Ovary (tissue), 10 donors: ENCODE measurements at places on chromosomes 6 and 20.

DNA sequence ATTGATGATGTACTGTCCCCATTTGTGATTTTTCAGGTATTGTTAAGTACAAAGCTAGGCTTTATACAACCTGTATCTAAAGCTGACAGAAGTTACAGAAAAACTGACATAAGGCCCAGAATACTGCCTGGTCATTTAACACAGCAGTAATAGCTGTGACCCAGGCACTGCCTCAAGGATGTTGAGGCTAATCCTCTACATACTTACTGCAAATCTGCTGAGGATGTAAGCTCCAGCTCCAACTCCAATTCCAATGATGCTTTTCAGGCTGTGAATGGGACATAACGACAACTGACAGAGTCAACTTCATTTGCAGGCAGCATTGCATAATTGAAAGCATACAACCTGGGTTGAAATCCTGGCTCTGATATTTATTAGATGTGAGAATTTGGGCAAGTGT is 36.3 kb upstream of the SLA2 start:
- no peak overlapping the region for H3K4me3 ChIP-seq
- H3K4me1 ChIP-seq, result no peaks in the 10 kb centered on the region
- H3K36me3 ChIP-seq, result no peaks in the 10 kb centered on the region
- H3K27me3 ChIP-seq, result no peaks in the 10 kb centered on the region
- DNase-seq, result no peak

GRCh38 chr6:170294298-170294730 is 3.4 kb upstream of the DLL1 start:
- no peak overlapping the region for H3K27ac ChIP-seq
- H3K4me3 ChIP-seq, result no peak overlapping the region
- DNase-seq, result no peak
- H3K36me3 ChIP-seq, result no peaks in the 10 kb centered on the region
- H3K27me3 ChIP-seq, result peaks cover 3% of the 10 kb centered on the region
- H3K4me1 ChIP-seq, result peaks cover 25% of the 10 kb centered on the region

DNA sequence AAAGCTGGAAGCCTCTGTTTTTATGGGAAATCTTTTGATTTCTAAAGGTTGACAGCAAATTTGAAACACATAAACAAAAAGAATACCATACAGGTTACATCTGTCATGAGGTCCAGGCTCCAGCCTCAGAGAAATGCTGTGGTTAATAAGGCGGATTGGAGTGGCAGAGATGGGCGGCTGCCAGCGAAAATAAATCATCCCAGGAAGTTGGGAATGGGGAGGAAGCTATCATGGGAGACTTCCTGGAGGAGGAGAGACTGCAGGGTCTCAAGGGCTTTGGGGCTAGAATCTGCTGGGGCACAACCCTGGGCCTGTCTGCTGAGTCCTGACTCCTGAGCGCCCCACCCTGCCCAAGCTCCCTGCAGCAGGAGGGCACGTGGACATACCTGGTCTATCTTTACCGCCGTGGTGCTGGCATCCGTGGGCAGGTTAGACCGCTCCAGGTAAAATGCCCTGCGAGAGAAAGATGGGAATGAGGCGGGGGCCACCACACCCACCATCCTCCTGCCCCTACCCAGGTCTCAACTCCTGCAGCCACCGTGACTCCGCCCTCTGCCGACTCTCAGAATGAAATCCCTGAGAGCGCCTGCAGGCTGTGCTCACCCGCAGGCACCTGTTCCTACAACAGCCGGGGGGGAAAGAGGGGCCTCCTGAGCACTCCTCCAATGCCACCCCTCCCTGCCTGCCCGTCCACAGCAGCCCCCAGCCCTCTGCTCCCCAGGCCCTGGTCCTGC is 197.3 kb downstream of the PREX1 start:
- DNase-seq, result no peak
- peaks cover 3% of the 10 kb centered on the region for H3K4me1 ChIP-seq
- H3K27ac ChIP-seq, result no peak overlapping the region
- H3K36me3 ChIP-seq, result no peaks in the 10 kb centered on the region

DNA sequence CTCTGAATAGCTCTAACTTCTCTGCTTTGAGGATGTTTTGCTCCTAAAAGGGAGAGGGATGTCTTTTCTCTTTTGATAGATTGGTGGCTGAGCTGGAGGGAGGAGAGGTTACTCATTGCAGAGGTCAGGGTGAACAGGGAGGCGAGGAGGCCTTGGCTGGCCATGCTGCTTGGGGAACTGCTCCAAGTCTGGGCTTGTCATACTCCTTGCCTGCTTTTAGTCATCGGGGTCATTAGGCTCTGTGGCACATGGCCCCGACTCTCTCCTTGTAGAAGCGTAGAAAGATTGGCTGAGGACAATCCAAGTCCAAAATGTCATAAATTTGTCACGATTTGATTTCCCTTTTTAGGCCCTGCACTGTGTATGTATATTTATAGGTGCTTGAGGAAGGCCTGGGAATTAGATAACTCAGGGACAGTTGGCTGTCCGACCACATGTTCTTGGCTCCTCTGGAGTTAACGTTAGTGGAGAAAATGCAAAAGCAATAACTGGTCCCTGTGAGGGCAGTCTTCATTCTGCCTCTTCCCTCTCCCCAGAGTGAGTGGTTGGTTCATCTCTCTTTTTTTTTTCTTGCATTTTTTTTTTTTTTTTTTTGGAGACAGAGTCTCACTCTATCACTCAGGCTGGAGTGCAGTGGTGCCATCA is 160.1 kb downstream of the SCP2D1 start:
- H3K4me3 ChIP-seq, result no peak overlapping the region
- H3K27ac ChIP-seq, result no peak overlapping the region
- H3K4me1 ChIP-seq, result peaks cover 4% of the 10 kb centered on the region
- H3K36me3 ChIP-seq, result no peaks in the 10 kb centered on the region

DNA sequence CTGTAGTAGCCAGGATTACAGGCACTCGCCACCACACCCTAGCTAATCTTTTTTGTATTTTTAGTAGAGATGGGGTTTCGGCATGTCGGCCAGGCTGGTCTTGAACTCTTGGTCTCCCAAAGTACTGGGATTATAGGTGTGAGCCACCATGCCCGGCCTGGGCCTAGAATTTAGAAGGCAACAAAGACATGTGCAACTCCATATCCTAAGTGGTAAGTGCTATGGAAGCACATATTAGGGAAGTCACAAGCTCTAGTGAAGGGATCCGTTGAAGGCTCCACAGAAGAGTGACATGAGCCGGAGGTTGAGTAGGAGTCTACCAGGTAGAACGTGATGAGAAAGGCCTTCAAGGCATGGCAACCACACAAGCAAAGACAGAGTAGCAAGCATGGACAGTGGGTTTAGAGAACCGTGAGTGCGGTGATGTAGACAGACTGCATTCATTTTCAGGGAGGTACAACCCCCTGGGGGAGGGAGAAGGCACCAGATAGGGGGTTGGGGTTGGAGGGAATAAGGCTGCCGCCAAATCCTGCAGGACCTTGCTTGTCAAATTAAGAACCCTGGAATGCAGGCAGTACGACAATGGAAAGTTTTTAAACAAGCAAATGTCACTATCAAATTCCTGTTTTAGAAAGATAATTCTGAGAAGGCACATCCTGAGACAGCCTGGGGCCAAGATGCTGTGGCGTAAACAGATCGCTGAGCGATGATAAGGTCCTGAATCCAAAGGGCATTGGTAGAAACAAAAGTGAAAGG is 50.2 kb downstream of the ARHGAP18 start:
- H3K4me1 ChIP-seq, result peaks cover 5% of the 10 kb centered on the region
- no peak for DNase-seq
- H3K4me3 ChIP-seq, result no peak overlapping the region
- H3K27me3 ChIP-seq, result no peaks in the 10 kb centered on the region
- H3K36me3 ChIP-seq, result no peaks in the 10 kb centered on the region

- no peaks in the 10 kb centered on the region for H3K27me3 ChIP-seq
- H3K36me3 ChIP-seq, result no peaks in the 10 kb centered on the region
- no peak overlapping the region for H3K4me3 ChIP-seq
- DNase-seq, result no peak
- H3K4me1 ChIP-seq, result no peaks in the 10 kb centered on the region
Observed at GRCh38 chr20:49843770-49844380, 31.2 kb downstream of the SLC9A8 start.

DNA sequence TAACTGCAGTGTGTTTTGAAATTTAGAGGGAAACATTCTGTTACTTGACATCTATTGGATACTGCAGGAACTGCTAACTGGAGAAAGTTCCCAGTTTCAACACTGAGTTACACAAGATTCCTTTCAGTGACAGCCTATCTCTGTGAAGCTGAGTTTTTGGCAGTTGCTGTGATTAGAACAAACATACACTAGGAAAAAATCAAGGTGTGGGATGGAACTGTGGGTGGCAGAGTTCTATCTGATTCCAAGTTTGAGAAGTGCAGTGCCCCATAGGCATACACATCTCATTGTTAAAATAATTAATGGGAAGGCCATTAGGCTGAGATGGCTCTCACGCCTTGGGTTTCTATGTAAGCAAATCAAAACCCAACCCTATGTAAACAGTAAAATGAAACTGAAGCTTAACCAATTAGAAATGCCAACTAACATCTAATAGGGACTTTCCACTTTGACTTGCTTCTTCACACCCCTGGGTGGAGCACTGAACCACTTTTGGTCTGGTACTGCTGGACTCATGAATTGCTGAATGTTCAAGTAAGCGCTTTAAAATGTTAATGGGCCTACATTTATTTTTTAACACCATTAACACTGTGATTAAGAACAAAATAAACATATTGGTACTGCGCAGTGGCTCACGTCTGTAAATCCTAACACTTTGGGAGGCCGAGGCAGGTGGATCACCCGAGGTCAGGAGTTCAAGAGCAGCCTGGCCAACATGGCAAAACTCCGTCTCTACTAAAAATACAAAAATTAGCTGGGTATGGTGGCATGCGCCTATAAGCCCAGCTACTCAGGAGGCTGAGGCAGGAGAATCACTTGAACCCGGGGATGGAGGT is 55.2 kb upstream of the TBC1D7 start:
- no peaks in the 10 kb centered on the region for H3K27me3 ChIP-seq
- H3K36me3 ChIP-seq, result no peaks in the 10 kb centered on the region
- H3K27ac ChIP-seq, result no peak overlapping the region

DNA sequence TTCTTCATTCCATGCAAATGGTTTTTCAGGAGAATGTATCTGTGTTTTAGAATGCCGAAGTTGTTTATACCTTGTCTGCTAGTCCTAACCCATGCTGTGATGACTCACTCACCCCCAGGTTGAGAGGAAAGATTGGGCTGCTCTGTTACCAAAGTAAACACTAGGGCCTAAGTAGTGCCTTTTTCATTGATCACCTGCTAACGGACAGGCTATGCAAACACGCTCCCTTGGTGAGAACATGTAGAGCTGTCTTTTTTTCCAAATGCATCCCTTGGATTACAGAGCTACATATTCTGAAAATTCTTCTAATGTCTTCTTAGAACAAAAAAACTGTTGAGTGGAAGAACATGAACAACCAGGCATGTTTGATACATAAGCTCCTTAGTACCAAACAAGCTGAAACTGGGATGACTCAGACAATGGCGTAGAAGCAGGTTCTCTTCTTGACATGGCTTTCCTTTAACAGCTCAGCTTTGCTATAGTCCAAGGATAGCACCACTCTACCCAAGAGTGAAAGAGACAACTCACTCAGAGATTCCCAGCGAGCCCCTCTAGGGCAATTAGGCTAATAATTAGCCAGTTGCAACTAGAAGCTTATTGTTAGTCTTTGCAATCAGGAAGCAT is 20.5 kb downstream of the PERP start:
- H3K4me3 ChIP-seq, result no peak overlapping the region
- no peaks in the 10 kb centered on the region for H3K36me3 ChIP-seq
- H3K27me3 ChIP-seq, result no peaks in the 10 kb centered on the region
- H3K27ac ChIP-seq, result no peak overlapping the region
- DNase-seq, result no peak
- H3K4me1 ChIP-seq, result no peaks in the 10 kb centered on the region

DNA sequence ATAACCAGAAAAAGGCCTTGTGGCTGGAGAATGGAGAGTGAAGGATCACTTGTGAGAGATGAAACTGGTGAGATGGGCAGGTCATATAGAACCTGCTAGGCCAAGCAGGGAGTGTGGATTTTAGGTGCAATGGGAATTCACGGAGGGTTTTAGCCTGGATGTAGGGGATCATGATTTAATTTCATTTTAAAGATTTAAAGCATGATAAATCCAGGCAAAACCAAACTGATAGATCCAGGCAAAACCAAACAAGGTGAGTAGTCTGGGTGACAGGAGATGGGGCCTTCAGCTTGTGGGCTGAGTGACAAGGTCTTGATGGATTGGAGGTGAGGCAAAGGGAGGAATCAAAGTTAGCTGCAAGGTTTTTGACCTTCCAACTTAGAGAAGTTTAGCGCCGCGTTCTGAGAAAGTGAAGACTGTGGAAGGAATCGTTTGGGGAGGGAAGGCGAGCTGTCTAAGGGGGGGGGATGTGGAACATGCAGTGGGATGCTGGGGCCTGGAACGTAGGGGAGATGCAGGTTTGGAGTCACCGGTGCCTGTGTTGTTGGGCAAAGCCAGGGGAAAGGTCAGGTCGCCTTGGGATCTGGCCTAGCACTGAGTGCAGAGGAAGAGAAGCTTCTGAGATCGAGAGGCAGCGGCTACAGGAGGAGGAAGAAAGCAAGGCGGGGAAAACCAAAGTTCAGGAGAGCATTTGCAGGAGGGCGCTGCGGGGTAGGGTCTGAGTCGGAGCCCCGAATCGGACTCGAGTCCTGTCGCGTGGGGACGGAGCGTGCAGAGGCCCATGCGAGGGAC is 1.3 kb upstream of the PLCG1 start:
- DNase-seq, result no peak
- H3K27me3 ChIP-seq, result no peaks in the 10 kb centered on the region
- H3K4me3 ChIP-seq, result peak overlapping the region; percentile 86

DNA sequence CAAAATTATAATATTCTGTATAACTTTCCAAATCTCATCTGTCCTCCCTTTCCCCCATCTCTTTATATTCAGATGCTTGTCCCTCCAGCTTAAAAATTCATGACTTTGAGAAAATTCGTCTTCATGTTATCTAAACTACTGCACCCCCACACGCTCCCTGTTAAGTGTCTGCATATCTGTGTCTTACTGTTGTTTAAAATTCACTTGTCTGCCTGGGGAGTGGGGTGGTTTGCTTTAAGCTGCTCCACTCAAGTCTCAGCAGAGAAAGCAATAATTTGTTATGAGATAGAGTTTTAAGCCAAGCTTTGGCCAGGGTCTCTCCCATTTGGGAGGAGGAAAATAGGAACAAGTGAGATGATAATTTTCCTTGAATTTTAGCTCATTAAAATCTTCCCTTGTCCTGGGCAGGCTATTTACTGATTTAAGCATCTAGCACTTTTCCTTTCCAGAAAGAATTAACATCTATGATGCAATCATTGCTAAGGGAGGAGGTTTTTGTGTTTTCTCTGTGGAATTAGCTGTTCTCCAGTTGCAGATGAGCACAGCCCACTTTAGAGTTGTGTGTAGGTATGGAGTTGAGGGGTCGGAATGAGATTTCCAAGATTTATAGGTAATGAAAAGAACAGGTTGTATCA is 36.8 kb downstream of the MTHFD1L start:
- no peaks in the 10 kb centered on the region for H3K36me3 ChIP-seq
- H3K27ac ChIP-seq, result no peak overlapping the region
- peaks cover 10% of the 10 kb centered on the region for H3K4me1 ChIP-seq
- H3K27me3 ChIP-seq, result no peaks in the 10 kb centered on the region
- no peak for DNase-seq
